Omental fat pad (tissue), 4 donors: ENCODE measurements at places on chromosomes 12 and 14. TPM values are rescaled to one million over a fixed set of nuclear protein-coding genes. Genes with fewer than 3 reads are reported as not detected.

Gene PAPLN
- 82.6 TPM for total RNA-seq

Gene DACT1
- total RNA-seq: 4.1 TPM

Gene MNAT1
- total RNA-seq: 29.6 TPM

Gene KRT74
- total RNA-seq: not detected

Gene TMCC3
- 9.9 TPM for total RNA-seq
